ENCODE measurements at places on chromosomes 5 and 9.

DNA sequence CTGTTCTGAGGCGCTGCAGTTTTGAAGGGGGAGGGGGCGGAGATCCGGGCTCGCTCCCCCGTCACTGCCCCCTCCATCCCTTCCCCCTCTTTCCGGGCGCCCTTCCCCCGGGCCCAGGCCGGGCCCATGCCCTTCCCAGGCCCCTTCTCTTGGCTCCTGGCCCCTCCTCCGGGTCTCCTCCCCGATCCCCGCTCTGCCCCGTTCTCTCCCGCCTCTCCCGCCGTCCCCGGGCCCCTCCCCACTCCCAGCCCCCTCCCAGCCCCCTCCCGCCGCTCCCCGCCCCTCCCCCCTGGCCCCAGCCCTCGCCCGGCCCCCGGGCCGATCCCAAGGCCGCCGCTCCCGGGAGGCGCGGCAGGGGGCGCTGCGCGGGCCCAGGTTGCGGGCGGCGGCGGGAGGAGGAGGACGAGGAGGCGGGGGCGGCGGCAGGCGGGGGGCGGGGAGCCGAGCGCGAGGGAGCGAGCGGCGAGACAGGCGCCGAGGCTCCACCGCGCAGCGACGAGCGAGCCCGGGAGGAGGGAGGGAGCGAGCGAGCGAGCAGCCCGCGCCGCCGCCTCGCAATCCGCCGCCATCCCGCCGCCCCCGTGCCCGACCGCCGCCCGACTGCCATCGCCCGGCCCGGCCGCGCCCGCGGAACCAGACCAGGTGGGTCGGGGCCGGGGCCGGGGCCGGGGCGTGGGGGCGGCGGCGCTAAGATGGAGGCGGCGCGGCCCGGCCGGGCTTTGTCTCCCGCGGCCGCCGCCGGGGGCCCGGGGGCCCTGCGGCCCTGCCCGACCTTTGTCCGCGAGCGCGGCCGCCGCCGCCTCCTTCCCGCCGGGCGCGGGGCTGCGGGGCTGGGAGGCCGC is at the start of gene PRRC2B:
Gene PRRC2B (plus strand): TSS at position 465 of the 842 bp plus-strand sequence. CDS start 36,059 bp downstream, outside the sequence.
- DNase-seq: peak; percentile 68

- DNase-seq: no peak
Measured at GRCh38 chr5:20223451-20223850, 235.5 kb upstream of the CDH18 start.

- peak; percentile 53 for DNase-seq
Measured at GRCh38 chr9:108108852-108109448, 619.4 kb upstream of the KLF4 start.

DNA sequence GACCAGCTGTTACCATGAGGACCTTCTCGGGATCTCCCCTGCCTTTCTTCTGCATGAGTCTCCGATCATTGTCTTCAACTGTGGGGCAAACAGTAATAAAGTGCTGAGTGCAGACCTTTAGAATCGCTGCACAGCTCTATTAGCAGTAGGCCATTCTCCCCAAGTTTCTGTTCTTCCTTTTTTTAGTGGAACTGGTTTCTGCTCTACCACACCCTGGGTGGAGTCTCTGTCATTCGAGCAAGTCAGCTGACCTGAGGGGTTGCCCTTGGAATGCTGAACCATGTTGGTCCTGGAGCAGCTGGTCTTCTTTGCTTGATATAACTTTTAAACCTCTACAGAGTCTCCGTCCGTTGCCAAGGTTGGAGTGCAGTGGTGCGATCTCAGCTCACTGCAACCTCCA is 33.4 kb upstream of the GNPDA1 start:
- no peak for DNase-seq

- no peak for DNase-seq
Measured at GRCh38 chr9:84212982-84213381, 127.6 kb downstream of the SLC28A3 start.

GRCh38 chr9:131856105-131856504 is 116.2 kb upstream of the RAPGEF1 start:
- no peak for DNase-seq

- no peak for DNase-seq
Measured at GRCh38 chr5:103234239-103234975, 24.2 kb upstream of the MACIR start.

- DNase-seq: no peak
Measured at GRCh38 chr9:36056896-36057295, 20.2 kb downstream of the RECK start.

DNA sequence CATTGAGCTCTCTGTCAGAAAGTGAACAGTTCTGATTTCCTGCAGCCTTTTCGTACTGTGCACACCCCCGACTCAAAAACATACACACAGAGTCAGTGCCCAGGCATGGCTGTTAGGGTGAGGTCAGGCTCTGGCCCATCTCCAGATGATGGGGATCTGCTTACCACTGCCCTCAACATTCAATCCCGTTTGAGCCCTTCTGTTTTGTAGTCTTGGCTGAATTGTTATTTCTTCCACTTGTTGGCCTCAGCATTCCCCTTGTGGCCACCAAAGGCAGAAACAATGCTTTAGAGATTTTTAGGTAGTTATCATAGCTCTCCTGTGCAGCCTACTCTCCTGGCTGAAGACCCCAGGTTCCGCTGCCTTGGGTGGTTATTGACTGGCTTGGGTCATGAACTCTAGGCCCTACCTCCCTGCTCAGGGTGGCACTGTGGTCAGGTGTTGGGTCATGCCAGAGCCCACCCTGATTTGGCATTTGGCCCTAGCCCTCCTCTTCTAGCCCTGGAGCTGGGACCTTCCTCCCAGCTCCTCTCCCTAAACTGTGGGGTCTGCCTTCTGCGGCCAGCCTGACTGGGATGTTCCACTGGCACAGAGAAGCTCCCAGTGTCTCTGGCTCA is 7.8 kb upstream of the MYOZ3 start:
- DNase-seq: no peak

GRCh38 chr9:90469435-90469834 is 173.2 kb downstream of the DIRAS2 start:
- DNase-seq: no peak

- DNase-seq: no peak
Measured at GRCh38 chr9:19895006-19895405, 106.2 kb upstream of the SLC24A2 start.

- DNase-seq: no peak
Measured at GRCh38 chr5:162995568-162995967, 441.8 kb upstream of the CCNG1 start.

GRCh38 chr5:156819537-156819936 is 30.6 kb upstream of the PPP1R2B start:
- DNase-seq: no peak

- DNase-seq: peak; percentile 18
Measured at GRCh38 chr5:61202213-61202612, 39.9 kb upstream of the SMIM15 start.

- DNase-seq: no peak
Measured at GRCh38 chr5:17794815-17795214, 160.6 kb downstream of the TAF11L14 start.

DNA sequence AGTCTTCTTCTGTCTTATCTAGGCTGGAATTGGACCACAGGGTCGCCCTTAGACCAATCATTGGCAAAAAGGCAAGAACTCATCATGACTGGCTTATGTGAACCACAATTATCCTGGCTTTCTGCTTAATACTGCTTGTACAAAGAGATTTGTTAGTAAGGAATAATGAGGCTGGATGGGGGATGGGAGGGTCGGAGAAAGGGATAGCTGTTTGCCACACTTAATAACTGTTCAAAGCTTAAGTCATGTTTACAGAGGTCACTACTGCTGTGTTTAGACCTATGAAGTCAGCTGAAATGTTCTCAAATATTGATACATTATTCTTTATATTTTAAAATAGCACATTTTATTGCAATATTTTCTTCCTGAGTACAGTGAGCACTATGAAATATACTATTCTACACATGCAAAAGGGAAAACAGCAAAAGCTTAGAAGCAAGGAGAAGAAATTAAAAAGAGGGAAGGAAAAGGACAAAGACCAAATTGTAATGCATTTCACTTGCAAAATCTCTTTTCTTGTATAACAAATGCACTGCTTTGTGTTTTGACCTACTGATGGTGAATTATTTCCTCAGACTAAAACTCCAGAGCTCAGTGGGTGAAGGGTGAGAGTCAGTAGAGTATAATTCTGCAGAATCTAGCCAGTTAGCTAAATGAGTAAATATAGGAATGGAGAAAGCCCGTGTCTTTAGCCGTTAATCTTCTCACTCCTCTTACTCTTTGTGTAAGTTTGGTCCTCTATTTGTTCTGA is 404.9 kb upstream of the ZNF608 start:
- no peak for DNase-seq

GRCh38 chr5:150394131-150394530 is 18.6 kb downstream of the CD74 start:
- DNase-seq: no peak

DNA sequence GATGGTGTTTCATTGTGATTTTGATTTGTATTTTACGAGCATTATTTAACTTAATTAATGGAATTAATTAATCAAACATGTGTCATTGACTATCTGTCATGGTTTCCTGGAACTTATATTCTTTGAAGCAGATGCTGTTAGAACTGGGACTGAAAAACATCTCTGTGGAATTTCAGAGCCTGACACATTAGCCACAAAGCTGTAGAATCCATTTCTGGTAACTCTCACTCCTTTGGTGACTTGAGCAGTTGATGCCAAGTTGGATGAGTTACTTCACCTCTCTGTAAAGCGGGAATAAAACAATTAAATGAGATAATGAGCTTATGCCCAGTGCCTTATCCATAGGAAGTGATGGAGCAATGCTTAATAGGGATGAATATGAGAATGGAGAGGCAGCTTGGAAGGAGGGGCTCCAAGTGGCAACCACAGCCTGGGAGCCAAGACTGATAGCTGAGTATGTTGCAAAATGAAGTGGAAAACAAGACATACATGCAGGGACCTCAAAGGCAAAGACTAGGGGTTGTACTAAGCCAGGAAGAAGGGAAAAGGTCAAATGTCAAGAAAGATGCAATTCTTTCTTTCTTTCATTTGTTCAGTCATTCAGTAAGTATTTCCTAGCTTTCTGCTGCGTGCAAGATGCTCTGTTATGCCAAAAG is 23.1 kb upstream of the ADRA1B start:
- no peak for DNase-seq

GRCh38 chr5:83919071-83920041 is 198.7 kb upstream of the HAPLN1 start:
- DNase-seq: no peak

DNA sequence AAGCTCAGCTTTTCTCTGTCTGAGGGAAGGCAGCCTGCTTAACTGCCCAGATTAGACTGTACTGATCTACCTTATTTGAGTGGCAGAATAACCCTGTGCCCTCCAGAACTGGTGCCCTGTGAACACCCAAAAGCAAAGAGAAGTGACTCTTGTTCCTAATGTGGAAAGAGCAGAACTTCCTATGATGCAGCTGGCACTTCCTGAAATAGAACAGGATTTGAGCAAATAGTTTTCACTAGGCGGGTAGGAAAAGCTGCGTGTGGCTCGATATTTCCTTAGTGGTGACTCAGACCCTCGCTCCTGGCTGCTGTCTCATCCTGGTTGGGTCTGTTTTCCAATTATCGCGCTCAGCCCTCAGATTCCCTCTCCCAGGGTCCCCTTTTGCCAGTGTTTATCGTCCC is 89.9 kb downstream of the SH3TC2 start:
- peak; percentile 40 for DNase-seq

DNA sequence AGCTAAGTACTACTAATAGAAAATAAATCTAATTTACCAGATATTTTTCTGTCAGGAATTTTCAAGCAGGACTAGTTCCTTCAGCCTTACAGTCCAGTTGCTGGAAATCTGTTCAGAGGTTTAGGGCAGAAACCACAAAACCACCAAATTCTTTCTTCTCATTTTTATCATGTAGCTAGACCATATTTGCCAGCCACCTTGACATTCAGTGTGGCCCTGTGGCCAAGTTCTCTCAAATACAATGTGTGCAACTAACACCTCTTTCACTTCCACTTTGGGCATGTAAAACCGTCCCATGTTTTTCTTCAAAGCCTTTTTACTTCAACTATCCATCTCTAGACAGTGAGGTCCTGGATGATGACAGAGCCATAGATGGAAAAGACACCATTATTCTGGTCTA is 1133.2 kb upstream of the CDH18 start:
- DNase-seq: no peak

DNA sequence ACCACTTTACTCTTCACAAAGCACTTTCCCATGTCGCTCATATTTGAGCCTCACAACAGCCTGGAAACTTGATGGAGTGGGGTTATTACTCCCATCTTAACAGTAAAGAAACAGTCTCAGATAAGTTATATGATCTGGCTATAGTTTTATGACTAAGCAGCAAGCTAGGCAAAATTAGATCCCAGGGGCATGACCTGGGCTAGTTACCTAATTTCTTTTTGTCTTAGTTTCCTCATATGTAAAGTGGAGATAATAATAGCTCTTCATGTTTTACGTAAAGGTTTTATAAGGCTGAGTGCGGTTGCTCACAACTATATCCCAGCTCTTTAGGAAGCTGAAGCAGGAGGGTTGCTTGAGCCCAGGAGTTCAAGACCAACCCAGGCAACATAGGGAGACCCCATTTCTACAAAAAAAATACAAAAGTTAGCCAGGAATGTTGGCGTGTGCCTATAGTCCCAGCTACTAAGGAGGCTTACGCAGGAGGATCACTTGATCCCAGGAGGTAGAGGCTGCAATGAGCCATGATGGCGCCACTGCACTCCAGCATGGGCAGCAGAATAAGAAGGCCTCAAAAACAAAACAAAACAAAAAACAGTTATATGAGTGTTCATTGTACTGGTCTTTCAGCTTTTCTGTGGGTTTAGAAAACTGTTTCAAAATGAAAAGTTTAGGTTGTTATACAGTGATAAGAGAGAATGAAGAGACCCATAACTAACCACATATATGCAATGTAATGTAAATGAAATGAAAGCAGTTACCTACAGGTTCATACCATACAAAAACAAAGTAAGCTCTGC is 6.5 kb upstream of the PLIN2 start:
- no peak for DNase-seq
